ENCODE measurements at places on chromosomes 7 and 10. TPM values are rescaled to one million over a fixed set of nuclear protein-coding genes. Genes with fewer than 3 reads are reported as not detected.

GRCh38 chr10:63260860-63261251 lies 127.7 kb downstream of the NRBF2 start:
- no peak for DNase-seq

DNA sequence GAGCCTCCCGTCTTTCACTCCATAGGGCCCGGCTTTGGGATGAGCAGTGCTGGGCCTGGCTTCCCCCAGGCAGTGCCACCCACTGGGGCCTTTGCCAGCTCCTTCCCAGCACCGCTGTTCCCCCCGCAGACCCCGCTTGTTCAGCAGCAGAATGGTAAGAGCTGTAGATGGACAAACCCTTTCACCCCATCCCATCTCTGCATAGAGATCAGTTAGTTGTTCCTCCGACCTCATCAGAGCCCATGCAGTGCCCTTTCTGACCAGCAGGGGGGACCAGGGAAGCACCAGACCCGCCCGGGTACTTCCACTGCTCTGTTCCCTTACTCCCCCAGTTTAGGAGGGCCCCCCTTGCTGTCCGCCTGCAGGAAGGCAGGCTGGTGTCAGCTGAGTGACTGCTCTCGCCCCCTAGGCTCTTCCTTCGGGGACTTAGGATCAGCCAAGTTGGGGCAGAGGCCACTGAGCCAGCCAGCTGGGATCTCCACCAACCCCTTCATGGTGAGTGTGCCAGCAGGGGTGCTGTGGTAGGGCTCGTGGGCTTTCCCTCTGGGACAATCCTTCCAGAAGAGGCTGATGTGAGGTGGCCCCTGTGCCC lies 9.8 kb downstream of the SAP25 start:
- peak; percentile 97 for DNase-seq

GRCh38 chr7:84354866-84355265 lies 160.3 kb upstream of the SEMA3A start:
- no peak for DNase-seq

DNA sequence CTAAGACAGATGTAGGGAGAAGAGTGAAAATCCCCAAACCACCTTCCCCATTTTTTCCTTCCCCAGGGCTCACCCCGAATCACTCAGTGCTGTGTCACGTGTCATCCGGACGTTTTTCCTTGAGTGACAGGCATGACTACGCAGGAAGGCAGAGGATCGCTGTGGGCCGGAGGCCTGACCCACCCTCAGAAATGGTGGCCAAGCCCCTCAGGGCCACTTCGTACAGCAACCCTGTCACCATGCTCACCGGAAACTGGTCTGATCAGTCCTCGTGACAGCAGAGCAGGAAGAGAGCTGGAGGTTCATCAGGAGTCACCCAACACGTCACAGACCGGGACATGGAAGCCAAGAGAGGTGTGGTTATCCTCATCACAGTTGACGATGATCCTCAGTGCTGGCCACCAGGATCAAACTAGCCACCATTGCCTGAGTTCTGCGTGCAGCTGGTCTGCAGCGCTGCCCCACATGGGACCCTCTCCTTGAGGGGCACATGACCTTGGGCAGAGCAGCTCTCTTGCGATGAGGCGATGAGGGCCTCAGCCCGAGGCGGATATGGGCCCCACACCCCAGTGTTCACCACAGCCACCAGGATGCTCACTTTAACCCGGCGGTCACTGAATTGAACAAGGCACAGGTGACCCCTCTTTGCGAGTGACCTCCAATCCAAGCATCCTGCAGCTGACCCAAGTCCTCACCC lies 99.3 kb upstream of the INSIG1 start:
- no peak for DNase-seq

- no peak for DNase-seq
These were observed 96.5 kb downstream of the OTUD1 start for GRCh38 chr10:23535381-23535780.

DNA sequence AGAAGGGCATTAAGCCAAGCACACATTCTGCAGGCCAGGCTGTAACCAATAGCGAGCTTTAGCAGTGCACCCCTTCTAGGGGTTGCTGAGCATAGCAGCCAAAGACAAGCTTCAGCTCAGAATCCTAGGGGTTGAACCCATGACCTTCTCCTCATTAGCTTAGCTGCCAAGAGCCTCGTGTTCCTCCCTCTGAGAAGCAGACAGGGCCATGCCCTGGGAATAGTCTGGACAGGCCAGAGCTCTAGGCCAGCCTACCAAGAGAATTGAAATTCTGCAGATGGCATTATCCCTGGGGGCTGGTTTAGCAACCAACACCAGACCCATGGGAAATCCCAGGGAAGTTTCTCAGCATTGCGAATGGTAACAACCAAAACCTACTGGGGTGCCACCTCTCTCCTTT lies 77.2 kb downstream of the PLXNA4 start:
- DNase-seq: no peak

Gene CYP26A1
- total RNA-seq: not detected

Gene OR2A2
- total RNA-seq: not detected

Gene CHPF2
- total RNA-seq: 44.9 TPM
